AG08395 (cell line): ENCODE measurements at places on chromosomes 12 and 14.

DNA sequence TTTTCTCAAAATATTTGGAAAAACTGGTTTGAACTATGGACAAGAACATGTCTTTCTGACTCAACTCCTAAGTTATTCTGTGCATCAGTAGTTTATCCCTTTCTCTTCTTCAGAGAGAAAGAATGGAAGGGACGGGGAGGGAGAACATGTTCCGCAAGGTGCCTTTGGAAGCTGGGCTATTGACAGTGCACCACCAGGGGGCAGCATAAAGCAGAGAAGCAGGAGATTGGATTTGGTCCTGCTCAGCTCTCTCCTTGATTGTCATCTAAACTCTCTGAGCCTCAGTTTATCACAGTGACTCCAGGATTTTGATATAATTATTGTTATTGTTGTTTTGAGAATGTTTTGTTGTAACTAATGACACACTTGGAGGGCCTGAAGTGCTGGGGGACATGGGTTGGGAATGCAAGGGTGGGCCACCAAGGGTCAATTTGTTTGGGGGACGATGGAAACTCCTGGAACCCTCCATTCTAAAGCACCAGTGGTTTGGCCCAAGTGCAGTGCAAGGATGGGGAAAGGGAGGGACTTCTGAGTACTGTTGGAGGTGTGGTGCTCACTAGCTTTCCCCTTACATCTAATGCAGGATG, 45.3 kb upstream of the ANO6 start:
- peak; percentile 75 for DNase-seq

GRCh38 chr12:86331012-86331411, 74.8 kb upstream of the MGAT4C start:
- DNase-seq = no peak

- no peak for DNase-seq
These were observed 145.8 kb downstream of the CPNE8 start for GRCh38 chr12:38759621-38760020.

DNA sequence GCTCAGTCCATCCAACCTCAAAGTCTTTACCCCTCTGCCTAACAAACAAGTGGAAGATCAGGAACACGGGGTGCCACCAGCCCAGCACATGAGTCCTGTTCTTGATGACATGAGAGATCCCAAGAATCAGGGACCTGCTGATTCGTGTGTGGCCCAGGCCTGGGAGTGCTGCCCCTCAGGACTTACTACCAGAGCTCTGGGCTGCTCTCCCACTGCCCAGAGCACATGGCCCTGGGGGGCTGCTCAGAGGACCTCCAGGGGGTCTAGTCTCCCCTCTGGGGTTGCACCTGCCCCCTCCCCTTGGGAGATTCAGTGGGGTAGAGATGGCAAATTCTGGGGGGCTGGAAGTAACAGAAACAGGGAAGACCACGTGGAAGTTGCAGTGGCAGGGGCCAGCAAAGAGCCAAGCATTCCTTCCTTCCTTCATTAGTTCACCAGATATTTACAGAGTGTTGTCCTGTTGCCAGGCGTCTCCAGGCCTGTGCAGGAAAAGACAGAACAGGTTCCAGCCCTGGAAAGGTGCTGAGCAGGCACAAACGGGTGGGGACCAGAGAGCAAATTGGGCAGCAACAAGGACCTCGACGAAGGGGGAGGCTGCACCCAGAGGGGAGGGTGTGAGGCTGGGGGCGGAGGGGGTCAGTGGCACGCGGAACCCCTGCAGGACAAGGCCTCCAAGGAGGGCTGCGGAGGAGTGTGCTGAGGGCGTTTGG, 45.1 kb upstream of the MEG3 start:
- no peak for DNase-seq

DNA sequence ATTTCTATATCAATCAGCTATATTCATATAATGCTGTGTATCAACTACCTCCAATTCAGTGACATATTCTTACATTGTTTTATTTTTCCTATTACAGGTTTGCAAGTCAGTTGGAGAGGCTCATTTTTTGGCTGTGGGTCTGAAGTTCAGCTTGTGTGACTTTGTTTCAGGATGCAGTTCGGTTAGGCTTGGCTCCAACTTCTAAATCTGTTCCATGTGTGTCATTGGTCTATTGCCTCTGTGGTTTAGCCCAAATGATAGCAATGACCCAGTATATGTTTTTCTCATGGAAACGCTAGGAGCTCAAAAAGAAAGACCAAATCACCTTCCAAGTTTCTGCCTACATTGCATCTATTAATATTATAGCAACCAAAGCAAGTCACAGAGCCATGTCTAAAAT, 848.6 kb upstream of the LRFN5 start:
- no peak for DNase-seq

GRCh38 chr12:113796066-113796827, 169.9 kb downstream of the RBM19 start:
- DNase-seq = no peak

GRCh38 chr14:41222581-41222980, 384.1 kb upstream of the LRFN5 start:
- DNase-seq = no peak

DNA sequence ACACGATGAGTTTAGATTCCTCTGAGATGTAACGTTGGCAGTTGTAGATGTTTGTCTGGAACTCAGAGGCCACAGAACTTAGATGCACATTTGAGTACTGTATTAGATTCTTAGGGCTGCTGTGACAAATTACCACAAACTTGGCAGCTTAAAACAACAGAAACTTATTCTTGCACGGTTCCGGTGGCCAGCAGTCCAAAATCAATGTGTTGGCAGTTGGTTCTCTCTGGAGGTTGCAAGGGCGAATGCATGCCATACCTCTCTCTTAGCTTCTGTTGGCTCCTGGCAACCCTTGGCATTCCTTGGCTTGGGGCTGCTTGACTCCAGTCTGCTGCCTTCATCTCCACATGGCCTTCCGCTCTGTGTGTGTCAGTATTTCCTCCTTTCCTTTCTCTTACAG, 118.9 kb downstream of the C12orf75 start:
- DNase-seq = no peak

DNA sequence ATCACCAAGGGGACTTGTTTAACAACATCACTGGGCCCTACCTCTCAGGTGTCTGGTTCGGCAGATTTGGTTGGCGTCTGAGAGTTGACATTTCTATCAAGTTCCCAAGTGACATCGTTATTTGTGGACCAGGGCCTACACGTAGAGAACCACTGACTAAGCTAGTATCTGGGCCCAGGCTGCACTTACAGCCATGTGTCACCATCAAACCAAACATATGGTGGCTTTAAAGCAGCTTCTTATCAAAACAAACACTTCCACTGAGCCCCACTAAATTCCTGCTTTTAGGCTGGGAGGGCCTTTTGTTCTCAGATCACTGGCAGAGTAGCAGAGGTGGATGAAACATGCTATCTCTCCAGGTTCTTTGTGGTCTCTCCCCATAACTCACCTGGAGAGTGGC, 220.5 kb downstream of the PELI2 start:
- DNase-seq = no peak

- no peak for DNase-seq
These were observed 15.2 kb upstream of the CSRNP2 start for GRCh38 chr12:51098611-51099010.

- DNase-seq = no peak
These were observed 40.8 kb downstream of the CCDC92 start for GRCh38 chr12:123931686-123932321.

- DNase-seq = peak; percentile 8
These were observed 47.4 kb downstream of the SLC38A1 start for GRCh38 chr12:46221255-46222128.

GRCh38 chr14:95252219-95252618, 67.5 kb downstream of the CLMN start:
- no peak for DNase-seq

DNA sequence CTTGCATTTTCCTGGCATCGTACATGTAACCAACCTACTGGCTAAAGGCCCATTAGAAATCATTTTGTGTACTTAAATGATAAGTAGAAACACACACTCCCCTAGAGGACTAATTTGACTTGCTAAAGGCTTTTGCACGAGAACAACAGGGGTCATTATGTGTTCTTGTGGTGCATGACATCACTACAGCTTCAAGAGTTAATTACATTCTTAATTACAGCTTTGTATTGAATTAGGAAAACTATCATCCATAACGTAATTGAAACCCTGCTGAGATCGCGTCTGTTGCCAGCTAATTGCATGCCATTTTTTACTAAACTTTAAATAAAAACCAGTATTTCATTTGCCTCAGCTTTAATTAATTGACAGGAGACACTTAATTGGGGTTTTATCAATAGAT, 51.4 kb downstream of the TMEM132C start:
- no peak for DNase-seq

DNA sequence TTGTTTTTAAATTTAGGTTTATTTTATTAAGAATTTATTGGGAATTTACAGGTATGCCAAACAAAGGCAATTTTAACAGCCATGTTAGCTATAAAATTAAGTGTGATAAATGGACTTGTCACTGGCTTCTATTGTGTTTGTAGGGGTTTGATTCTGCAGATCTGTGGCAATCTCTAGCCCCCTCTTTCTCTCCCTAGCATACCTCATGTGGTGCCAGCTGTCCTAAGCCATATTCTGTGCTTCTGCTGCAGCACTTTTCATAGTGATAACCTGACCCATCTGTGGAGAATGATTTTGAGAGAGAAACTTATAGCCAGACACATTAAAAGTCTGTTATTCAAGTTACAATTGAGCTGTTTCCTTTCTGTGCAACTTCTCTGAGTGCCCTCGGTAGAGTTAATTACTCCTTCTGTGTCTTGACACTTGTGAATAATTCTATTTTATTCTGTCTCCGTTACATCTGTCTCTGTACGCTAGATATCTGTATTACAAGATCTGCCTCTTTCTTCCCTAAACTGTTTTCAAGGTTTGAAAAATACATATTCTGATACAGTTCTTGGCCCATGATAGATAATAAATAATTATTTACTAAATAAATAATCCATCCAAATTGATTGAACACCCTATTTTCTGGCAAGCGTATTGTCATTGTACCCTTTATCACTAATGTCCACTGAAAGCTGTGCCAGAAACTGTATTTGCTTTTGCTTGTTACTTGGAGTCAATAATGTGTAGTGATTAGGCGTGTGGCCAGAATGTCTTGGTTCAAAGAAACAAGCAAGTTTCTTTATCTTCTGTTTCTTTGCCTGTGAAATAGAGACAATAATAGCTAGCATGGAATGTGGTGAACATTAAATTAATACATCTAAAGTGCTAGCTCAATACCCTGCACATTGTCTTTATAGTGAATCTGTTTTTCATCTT, 40.0 kb downstream of the FRS2 start:
- DNase-seq = no peak

GRCh38 chr12:12353807-12354206, 3.1 kb upstream of the BORCS5 start:
- no peak for DNase-seq

DNA sequence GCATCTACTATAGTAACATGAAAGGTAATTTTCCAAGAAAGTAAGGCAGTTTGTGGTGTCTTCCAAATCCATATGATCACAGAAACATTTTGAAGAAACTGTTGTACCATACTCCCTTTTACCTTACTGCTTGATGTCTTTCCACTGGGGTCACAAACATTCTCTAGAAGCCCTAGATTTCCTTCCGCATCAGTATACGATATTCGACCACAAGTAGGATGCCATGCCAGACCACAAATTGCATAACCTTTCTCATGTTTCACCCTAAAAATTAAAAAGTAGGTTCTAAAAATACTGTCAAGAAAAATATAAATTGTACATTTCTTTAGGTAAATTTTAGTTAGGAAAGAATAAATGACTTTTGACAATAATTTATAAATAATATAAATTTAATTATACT, 26.5 kb downstream of the WDHD1 start:
- DNase-seq = no peak

GRCh38 chr14:78512021-78512420, 341.8 kb downstream of the NRXN3 start:
- DNase-seq = no peak

DNA sequence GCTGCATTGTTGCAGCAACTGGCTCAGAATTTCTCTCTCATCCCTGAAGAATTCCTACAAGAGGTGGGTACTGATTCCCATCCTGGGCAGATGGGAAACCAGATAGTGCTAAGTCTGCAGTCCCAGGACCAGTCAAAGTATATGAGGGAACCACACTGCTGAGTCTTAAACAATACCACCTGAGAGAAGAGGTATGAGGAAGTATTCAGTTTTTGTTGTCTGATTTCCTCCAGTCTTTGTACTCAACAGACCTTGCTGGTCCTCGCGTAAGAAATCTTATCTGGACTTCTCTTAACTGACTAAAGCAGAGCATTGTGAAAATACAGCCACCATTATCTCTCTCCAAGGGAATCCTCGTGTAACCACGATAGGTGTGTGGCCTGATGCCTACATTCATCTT, 3.6 kb upstream of the EDDM3A start:
- no peak for DNase-seq

DNA sequence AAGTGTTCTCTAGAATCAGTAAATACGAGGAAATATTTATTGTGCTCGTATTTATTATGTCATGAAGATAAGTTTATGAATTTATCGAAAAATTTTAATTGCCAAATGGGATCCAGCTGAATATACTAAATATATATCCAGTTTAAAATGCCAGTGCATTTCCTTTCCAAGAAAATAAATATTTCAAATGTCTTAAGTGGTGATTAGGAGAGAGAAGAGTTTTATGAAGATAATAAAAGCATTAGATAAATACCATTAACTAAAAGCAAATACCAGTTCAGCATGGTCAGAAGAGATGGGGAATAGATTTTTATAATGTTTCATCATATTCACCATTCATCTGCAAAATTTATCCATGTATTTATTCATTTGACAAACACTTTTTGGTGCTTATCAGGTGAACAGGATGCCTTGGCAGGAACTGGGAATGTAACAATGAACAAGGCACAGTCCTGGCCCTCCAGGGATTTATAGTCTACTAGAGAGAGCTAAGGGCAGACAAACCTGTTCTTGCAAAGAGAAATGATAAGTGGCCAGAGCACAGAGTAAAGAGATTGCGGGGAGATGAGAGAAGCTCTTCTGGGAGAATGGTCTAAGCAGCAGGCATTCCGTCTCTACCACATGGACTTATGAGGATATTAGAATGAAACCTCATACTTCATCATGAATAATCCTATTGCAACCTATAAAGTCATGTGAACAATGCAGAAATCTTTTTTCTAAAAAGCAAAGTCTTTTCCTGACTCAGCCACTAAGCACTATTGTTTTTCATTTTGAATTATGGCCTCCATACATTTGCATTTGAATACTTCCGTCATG, 143.7 kb upstream of the ABCD2 start:
- DNase-seq = no peak

DNA sequence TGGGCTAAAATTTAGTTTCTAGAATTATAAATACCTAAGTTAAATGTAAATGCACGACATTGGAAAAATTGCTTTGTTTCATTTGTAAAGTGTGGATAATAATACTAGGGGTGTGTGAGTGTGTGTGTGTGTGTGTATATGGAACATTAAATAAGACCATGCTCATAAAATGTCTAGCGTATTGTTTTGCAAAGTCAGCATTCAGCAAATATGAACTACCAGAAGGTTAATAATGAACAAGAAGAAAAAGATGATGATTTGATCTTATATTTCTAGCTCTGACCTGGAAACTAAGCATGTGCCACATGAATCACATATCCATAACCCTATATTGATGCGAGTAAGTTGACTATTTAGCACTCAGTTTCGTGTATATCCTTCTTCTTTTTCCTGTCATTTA, 44.9 kb upstream of the MDGA2 start:
- DNase-seq = no peak

- DNase-seq = no peak
These were observed 49.3 kb downstream of the BCAT1 start for GRCh38 chr12:24899503-24900075.

- no peak for DNase-seq
These were observed 9.4 kb downstream of the AHNAK2 start for GRCh38 chr14:104968541-104969401.

GRCh38 chr12:87439990-87440827, 589.0 kb downstream of the C12orf50 start:
- DNase-seq = peak; percentile 15
